Cerebellar cortex (tissue), 1 donor: ENCODE measurements at places on chromosomes 3 and 15.

DNA sequence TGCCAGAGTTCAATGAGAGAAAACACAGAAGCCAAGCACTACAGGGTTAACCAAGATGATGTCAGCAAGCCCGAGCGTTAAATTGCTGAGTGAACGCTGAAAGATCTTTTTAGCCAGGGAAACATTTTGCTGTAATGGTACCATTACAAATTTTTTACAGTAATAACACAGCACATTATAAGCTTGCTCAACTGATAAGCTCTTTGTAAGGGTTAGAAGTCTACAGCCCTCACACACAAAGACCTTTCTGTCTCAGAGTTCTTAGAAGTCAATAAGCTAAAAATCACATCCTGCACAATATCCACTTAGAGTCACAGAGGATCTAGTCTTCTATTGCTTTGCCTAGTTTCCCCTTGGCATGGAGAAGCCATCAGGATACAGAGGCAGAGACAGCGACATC is 29.9 kb downstream of the CHSY1 start:
- DNase-seq = no peak

DNA sequence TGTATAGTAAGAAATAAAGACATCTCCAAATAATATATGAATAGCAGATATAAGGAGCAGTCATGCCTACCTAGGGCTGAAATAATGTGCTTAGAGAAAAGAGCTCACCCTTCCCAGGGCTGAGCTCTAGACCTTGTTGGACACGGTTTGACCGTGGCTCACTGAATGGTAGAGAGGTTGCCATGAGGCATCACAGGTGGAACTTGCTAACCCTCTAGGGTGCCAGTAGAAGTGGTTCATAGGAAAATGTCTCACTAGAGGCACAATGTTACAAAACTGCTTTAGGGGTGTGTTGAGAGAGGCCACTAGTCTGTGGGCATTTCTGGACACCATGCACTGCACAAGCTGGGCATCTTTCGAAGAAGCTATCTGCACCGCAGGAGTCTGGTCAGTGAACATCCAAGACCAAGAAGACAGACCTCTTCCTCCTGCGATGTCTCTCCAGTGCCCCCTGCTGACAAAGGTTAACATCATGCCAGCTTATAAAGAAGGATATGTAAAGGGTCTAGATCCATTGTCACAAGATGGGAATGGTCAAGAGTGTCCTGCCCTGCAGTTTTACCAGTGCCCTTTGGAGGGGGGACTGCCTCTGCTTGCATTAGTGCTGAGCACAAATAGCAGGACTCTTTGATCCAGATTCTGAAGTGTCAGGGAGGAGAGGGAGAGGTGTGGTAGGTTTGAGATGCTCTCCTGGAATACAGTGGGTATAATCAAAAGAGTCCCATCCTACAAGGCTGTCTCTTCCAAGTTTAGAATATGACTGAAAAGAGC is 266.8 kb downstream of the ZNF385D start:
- peak; percentile 39 for DNase-seq

GRCh38 chr15:74272812-74273211 is 36.7 kb downstream of the CCDC33 start:
- no peak for DNase-seq

GRCh38 chr3:5232570-5232969 is 45.1 kb downstream of the EDEM1 start:
- no peak for DNase-seq

- DNase-seq = peak; percentile 90
Measured at GRCh38 chr3:4978966-4979427, 240 bp upstream of the BHLHE40 start.

GRCh38 chr3:181906338-181906737 is 194.6 kb downstream of the SOX2 start:
- no peak for DNase-seq

DNA sequence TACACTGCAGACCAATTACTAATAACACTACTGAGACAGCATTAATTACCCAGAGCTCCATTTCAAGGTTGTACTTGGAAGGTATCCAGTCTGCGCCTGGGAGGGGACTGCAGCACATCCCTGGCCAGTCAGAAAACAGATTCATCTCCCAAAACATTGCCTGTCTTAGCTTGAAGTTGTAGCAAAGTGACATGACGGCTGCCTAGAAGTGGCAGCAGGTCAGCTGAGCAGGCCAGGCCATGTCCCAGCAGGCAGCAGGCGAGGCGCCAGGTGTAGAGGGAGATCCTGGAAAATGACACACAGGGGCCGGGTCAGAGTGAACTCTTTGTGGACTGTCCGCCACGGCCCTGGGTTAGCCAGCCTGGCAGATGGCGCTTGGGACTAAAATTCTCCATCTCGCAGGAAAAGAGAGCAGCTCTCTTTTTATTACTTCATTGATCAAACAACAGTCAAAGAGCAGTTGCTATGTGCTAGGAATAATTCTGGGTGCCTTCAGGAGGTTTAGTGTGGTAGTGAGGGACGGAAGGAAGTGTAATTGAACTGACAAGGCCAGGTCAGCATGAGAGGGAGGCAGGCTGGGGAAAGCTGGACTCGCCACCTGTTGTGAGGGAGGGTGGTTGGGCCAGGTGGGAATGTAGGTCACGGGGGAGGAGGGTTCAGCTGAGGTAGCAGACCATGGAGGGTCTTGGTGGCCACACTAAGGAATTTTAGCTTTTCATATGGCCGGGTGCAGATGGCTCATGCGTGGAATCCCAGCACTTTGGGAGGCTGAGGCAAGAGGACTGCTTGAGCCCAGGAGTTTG is 1.3 kb upstream of the MAP6D1 start:
- DNase-seq = peak; percentile 82

GRCh38 chr3:5202222-5202621 is 14.7 kb downstream of the EDEM1 start:
- DNase-seq = no peak

GRCh38 chr3:111653766-111654165 is 58.6 kb upstream of the ZBED2 start:
- no peak for DNase-seq

- DNase-seq = no peak
Measured at GRCh38 chr3:105493305-105493892, 126.7 kb downstream of the ALCAM start.

DNA sequence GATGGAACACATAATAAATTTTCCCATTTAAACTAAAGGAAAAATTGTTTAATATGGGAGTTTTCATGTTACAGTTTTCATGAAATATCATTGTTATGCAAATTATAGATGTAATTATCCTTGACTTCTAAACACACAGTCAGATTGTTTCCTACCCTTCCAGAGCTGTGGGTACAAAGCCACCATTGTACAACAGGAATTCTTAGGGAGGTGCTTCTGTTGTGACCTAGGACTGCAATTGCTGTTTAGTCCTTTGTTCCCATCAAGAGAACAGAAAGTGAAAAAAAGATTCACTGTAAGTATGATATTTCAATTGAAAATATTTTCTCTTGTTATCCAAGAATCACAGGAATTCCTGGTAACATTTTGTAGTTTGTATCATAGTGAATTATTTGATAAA is 455.3 kb upstream of the NAALADL2 start:
- no peak for DNase-seq

- peak; percentile 67 for DNase-seq
Measured at GRCh38 chr15:23073890-23074646, 34.7 kb upstream of the TUBGCP5 start.

- DNase-seq = peak; percentile 13
Measured at GRCh38 chr3:25910997-25911396, 121.1 kb downstream of the OXSM start.

DNA sequence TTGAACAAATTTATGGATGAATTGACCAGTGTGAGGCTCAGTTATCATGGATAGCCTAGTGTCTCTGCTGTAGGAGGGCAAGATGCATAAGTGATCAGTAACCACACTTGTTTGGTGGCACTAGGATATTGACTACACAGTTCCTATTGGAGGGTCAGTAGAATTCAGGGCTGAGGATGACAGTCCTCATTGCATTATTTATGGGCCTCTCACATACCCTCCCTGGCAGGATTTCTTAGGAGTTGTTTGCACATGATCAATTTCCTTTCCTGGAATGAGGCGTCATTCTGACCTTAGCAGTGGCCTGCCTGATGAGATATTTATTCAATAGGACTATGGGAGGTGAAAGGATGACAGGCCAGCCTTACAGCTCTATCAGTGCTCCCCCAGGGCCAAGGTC is 125.1 kb upstream of the AGBL1 start:
- DNase-seq = no peak

DNA sequence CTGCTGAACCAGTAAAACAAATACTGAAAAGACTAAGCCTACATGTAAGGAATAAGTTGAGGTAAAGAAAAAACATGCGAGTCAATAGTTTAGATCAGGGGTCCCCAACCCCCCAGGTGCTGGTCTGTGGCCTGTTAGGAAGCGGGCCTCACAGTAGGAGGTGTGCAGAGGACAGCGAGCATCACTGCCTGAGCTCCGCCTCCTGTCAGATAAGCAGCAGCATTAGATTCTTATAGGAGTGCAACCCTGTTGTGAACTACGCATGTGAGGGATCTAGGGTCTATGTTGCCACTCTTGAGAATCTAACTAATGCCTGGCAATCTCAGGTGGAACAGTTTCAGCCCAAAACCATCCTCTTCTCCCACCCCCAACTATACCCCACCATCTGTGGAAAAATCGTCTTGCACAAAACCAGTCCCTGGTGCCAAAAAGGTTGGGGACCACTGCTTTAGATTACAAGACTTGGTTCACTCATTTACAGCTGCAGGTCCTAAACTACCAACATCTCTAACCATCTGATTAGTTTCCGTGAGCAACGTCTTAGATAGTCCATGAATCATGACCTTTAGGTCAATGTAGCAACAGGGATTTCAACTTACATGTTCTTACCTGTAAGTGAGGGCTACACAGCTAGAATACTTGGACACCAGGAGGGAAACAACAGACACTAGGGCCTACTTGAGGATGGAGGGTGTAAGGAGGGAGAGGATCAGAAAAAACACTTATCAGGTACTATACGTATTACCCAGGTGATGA is 66.7 kb downstream of the TRANK1 start:
- no peak for DNase-seq

DNA sequence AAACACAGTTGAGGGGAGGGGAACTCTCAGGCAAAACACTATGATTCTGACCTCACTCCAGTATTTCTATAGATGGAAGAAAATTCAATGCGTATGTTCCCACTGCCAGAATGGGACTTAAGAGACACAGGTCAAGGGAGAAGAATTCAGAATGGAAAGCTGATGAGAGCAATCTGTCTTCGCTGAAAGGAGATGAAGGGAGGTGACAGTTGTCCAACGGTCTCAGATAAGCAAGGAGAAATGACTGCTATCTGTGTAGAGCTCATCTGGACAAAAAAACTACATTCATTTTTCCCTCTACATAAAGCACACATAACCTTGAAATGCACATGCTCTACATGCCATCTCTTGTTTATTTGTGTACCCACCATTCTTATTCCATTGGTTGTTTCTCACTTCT is 405.1 kb downstream of the LSAMP start:
- DNase-seq = peak; percentile 51

DNA sequence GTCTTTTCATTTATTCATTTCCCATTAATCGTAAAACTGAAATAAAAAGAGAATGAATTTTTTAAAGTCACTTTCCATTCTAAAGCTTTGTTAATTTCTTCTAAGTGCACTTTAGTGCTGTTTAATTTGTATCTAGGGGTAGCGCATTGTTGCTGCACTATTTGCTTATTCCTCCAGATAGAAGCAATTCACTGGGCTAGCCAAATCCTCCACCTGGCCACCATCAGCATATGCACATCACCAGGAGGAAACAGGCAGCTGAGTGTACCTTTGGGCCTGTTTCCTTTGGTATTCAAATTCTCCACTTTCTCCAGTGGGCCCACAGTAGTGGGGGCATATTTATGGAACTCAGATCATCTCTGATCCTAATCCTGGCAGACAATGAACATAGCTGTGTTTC is 29.8 kb upstream of the CPB1 start:
- no peak for DNase-seq

DNA sequence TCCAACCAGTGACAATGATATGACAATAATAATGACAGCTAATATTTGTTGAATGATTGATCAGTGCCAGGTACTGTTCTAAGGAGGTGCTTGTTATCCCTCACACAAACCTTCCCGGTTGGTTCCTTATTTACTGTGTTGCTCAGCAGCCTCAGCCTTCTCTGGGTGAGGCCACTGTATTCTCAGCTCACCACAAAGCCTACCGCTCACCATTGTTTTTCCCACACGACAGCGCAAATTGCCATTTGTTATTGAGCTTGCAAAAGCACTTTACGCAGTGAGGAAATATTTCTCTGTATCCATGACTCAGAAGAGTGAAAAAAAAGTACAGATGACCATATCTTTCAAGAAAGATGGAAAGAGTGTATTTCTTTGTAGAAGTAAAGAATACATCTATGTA is 49.5 kb upstream of the PDZRN3 start:
- no peak for DNase-seq

DNA sequence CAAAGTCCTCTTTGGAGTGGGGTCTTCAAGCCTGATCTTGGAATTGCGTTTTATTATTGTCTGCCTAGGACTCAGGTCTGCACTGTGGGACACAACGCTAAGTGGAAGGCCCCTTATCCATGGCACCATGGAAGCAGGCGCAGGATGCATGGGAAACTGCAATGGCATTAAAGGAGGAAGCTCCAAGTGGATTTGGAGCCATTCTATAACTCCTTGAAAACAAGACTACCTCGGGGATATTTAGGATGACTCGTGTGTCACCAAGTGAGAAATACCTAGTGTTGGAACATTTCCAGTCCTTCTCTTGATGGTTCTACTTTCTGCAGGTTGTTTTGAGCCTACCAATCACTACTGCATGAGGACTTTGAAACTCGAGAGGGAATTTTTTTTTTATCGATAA is 126.6 kb upstream of the ZBED2 start:
- no peak for DNase-seq

DNA sequence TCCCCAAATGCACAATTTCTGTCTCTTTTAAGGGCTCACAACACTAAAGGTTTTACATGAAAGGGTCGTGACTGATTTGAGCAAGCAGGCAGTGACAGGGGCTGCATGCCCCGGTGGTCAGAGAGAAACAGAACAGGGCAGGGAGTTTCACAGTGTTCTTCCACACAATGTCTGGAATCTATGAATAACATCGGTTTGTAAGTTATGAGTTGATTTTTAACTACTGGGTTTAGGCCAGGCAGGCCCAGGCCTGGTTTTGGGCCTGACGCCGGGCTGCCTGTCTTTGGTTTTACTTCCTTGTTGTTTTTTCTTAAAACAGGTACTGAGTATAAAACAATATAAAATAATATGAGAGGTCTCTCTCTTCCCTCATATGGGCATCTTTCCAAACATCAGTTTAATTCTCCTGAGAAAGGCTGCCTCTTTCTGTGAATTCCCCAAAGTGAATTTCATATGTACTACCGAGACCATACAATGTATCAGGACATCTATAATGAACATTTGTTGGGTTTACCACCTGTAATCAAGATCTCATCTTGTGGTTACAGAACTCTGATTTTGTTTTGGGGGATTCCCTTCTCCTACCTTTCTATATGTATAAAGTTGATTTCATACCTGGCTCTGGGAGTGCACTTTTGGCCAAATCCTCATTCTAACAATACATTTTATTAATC is 74.4 kb downstream of the CD200 start:
- DNase-seq = no peak
